ENCODE measurements at places on chromosomes 3 and 15.

DNA sequence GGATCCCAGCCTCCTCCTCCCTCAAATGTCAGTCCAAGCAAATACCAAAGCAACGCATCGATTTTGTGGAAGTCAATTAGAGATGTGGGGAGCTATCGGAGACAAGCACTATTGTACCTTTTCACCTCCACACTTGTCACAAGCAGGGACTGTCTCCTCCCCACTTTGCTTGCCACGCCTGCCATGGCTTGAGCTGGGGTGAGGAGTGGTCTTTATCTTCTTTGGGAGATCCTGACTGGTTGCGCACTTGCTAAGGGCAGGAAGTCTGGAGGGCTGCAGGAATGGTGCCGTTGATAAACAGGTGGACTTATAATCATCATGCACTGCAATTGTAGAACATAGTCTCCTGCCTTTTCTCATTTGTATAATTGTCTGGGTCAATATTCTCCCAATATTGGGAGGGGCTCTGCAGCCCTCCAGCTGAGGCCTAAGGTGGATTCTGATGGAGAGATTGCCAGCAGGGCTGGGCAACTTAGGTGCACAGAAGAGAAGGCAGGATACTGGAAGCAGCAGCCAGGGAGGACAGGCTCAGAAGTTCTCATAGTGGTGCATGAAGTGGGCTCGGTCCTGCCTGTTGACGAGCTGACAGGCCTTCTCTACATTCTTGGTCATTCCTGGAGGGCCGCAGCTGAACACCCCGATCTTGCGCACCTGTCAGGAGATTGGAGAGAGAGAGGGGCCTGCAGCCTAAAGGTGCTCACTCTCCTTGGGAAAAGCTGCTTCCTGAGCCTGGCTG lies 20.2 kb downstream of the DUOX2 start:
- no peak for DNase-seq

DNA sequence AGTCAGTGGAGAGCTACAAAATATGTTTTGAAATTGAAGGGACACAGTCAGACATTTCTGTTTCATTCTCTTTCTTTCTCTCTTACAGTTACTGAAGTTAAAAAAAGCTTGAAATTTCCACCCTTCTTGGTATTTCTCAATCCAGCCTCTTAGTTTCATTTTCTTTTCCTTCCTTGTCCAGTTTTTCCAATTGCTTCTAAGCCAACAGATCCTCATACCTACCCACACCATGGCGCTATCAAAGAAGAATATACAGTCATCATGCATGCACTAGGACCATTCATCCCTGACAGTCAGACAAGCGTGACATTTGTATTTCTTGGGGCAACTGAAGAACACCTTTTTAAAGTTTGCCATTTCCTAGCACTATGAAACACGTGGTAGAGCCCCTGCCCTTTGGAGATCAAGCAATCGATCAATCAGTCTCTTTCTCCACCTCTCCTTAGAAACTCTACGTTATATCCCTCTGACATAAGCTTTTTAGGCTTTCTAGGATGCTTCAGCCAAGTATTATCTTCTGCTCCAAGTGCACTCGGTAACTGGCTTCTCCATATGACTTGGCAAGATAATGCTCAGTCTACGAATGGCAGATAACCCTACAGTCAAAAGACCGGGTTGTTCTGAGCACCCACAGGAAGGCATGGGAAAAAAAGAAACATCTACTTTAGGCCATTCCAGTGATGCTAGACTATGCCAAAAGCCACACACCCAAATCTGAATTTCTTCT lies 65.4 kb downstream of the FBN1 start:
- no peak for DNase-seq

DNA sequence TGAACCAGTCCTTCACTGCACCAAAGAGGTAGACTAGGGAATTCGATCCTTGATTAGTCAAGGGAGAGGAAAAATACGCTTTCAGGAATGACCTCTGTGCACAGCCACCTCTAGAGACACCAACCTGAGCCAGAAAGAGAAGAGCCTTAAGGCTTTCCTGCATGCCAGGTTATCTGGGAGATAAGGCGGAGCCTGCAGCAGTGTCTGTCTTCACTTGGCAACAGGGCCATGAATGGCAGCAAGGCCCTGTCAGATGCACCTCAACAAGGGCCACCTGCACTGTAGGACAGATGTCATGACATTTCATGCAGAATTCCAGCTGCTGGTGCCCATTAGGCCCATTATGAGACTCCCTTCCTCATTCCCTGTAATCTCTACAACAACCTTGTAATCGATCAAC lies 88.1 kb downstream of the MEX3B start:
- DNase-seq, result no peak

DNA sequence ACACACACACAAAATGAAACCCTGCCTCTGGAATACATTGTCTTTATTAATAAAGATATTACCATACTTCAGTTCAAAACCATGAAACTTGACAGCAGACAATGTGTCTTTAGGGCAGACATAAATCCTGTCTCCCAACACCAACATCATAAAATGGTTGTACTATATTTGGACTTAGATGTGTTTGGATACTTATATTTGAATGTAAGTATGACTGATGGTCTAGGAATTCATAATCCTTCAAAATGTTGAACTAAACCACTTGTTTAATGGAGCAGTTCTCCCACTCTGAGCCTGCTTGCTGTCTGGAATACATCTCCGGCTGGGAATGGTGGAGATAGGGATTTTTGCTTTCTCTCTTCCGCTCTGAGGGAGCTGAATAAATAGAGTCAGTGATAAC lies 10.6 kb downstream of the FBN1 start:
- no peak for DNase-seq

- no peak for DNase-seq
These were observed 46.0 kb downstream of the KLHL25 start for GRCh38 chr15:85748729-85749128.

DNA sequence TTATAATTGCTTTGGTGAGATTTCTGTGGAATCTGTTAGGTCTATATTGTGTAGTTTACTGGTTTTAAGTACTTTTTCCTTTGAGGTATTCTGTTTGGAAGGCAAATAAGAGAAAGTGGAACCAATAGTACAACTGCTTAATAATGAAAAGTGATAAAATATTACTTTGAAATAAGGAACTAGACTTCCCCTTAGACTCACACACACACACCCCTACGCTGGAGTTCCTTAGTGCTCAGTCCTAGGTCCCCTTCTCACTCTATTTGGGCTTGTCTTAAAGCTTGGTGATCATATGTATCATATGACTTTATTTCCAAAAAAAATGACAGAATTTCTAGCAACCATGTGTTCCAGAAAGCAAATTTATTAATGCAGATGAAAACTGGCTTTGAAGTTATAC lies 494.0 kb upstream of the TGFBR2 start:
- no peak for DNase-seq

DNA sequence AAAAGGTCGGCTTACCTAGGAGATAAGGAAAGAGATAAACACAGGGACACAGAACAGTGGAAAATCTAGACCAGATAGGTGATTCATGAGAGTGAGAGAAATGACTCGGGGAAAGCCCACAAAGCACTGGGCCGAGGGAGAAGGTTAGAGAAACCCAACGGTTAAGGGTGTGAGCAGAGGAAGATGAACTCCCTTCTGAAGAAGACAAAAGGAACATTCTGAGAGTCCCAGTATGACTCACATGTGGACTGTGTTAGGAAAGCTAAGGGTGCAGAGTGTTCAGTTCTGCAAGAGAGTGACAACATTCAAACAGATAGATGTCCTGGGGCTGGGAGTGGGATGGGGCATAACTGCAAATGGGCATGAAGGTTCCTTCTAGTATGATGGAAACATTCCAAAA lies 83.0 kb downstream of the CNTN3 start:
- no peak for DNase-seq

- no peak for DNase-seq
These were observed 160.1 kb upstream of the DPH6 start for GRCh38 chr15:35705884-35706585.

GRCh38 chr15:82681371-82681770 lies 28.3 kb downstream of the AP3B2 start:
- no peak for DNase-seq

DNA sequence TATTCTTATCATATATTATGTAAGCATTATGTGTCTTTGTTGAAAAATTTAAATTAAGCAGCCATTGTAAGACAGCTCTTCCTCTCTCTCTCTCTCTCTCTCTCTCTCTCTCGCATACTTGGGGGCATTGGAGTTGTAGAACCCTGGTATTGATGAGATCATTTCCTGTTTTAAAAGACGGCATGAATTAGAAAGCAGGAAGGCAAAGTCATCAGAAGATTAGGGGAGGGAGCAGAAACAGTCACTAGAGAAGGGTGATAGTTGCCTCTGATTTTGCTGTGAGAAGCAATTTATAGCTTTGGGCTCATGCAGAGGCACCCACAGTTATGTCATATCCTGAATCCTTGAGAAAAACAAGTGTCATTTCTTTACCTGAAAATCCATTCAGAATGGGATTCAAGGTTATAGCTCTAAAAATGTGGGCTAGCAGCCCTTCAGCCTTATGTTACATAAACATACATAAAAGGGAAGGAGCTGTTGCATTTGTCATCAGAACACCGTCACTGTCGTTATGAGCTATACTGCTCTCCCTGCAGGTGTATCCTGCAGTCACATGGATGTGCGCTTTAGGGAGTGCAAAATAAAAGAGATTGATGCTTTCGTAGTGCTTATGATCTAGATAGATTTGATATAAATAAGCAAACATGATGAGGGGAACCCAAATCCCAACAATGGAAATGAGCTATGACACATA lies 213.8 kb downstream of the NR1D2 start:
- no peak for DNase-seq
